ENCODE measurements at places on chromosomes 2 and 18.

- no peak for DNase-seq
These were observed 28.0 kb downstream of the KCNK3 start for GRCh38 chr2:26720322-26721114.

DNA sequence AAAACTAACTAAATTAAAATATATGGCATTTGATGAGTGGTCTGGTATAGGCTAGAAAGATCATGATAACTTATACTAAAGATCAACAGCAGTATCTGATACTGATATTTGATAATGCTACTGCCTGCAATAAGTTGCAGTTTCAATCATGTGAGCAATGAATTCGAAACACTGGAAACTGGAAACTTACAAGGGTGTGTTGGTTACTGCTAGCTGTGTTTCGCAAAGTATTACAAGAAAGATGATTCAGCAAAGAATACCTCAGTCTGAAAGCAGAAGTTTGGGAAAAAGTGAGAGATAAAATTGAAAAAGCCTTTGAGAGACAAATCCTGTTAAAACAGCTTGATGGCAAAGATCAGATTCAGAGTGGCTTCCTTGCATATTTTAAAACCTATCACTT, 294.5 kb downstream of the CCDC178 start:
- DNase-seq = no peak

GRCh38 chr2:112465382-112465781, 16.6 kb upstream of the TTL start:
- no peak for DNase-seq

GRCh38 chr2:25833566-25833965, 44.7 kb downstream of the ASXL2 start:
- no peak for DNase-seq

DNA sequence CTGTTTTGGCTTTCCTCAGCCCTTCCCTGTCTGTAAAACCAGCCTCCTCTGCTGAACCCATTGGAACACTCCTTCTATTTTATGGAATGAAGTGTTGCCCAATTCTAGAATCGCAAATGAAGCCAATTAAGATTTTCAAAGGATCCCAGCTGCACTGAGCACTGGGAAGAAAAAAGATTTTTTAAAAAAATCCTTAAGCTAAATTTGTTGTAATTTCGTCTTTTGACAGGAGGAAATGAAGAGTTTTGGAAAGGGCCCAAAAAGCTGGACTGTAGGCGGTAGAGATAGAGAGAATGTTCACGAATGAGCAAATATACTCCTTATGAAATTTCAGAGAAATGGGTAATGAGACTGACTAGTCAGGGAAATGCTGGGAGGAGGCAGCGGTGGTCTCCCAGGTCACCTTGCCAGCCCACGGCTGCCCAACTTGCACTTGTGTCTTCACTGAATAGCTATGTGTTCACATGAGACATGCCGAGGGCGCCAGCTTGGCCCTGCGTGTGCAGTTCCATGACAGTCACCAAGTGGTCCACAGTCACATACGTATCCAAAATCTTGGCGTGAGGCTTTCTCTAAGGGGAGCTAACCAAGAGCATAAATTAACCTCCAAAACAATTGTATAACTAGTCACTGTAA, 69.9 kb downstream of the SGPP2 start:
- DNase-seq = no peak

- no peak for DNase-seq
These were observed 64.1 kb upstream of the ACVR1C start for GRCh38 chr2:157692768-157693167.

DNA sequence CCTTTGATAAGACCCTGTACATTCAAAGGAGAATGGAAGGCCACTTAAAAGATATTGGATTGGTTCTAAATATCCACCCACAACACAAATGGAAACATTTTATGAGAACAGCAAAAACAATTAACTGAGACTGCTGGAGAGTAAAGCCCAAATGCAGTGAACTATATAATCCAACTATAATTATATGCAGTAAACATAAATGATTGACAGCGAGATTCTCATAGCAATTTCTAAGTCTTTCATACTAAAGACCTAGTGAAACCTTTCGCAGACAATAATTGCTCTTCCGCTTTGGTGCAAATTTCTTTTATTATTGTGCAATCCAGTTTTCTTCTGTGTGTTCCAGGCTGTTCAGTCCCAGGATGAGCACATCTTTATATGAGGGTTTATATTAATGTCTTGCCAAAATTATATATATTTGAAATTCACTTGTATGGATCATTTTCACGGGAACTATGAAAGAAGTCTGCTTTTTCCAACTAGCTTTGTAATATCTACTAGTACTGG, 190.9 kb downstream of the ST6GAL2 start:
- DNase-seq = no peak
